ENCODE measurements at places on chromosomes 2 and 18.

GRCh38 chr2:203246646-203247045 is 7.8 kb downstream of the CYP20A1 start:
- DNase-seq, result no peak

DNA sequence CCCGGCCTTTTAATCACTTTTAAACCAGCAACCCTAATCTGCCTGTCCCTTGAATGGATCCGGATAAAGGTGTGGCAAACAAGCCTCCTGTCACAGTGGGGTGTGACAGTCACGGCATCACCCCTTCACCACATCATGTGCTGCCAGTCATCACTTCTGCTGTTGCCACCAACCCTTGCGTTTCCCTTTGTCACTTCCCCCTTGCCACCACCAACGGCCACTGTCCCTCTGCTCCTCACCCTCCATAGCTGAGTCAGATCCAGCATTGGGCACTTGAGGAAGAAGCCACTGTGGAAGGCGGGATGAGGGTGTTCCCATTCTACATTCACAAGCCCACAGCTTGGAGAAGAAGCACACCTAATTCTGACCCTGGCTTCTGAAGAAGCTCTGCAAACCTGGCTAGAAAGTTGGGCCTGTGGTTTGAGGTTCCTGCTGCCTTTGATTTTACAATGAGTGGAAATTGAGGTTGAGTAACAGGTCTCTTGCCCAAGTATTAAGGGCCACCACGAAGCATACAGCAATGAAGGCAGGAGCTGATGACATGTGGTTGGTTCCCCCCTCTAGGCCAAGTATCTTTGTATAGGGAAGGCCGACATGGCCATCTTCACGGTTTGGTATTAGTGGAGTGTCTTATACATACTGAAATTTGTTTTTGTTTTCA is 22.9 kb upstream of the DARS1 start:
- peak; percentile 41 for DNase-seq

DNA sequence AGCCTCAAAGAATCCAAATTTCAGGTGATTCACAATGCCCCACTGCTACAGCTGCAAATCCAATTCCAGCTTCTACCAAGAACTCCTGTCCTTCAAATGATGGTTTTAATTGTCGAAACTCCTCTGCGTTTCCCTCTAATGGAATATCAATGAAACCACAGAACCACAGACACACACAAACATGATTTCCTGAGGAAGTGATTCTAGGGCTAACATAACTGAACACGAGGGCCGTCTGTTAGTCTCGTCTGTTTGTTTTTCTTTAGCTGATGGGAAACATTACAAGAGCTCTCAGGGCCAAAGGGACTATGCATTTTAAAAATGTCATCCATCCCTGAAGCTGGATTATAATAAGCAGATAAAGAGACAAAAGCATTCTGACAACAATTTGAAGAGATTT is 59.4 kb downstream of the RNF152 start:
- no peak for DNase-seq

DNA sequence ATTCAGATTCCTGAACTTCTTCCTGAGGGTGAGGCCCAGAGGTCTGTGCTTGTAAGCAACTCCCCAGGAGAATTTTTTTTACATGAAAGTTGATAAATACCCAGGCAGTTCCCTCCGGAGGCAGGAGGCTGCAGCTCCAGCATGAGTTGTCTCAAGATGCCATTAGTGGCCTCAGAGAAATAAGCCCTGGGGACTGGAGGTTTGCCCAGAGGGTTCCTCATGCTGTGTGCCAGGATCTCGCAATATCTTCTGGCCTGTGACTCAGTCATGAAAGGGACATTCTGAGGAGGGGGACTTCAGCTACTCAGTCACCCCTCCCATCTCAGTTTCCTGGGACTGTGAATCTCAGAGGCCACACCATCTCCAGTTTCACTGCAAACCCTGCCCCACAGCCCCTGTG is 49.9 kb downstream of the LYPD1 start:
- no peak for DNase-seq

- no peak for DNase-seq
Measured at GRCh38 chr2:240906141-240906910, at the start of gene CROCC2. CROCC2 (plus strand) TSS chr2:240906336; CDS start chr2:240906514, 178 bp downstream.

DNA sequence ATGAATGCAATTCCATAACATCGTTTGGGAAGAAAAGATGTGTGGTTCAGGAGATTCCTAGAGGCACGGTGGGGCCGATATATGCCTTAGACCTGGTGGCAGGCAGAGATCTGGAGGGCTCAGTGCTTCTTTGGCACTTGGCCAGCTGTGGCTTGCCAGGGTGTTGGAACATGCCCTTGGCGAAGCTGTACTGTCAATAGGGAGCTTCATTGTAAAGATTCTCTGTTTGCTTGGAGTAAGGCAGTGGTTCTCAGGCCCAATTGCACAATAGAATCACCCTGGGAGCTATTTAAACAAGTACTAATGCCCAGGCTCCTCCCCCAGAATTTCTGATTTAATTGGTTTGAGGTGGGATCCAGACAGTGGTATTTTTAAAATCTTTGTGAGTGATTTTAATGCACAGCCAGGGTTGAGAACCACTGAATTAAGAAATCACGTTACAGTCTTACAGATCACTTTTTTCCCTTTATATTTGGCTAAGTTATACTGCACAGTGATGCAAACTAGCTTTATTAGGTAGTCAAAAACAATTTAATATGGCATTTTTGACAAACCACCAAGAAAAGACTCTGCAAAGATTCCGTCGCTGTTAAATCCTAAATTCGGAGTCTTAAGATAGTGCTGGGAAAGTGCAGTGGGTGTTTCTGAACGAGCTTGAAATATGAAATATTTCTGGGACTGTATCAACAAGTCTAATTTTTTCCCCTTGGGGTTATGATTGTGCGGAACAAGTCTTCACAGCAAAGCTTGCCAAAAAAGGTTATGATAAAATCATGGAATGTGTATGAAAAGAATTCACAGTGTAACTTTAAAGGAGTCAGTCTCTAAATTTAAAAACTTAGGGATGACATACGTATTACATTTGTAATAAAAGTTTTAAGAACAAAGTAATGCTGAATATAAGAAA is 78.0 kb downstream of the CRIM1 start:
- no peak for DNase-seq

GRCh38 chr2:209476367-209477208 is 52.7 kb downstream of the MAP2 start:
- DNase-seq, result no peak

- DNase-seq, result no peak
Measured at GRCh38 chr18:54261894-54262293, 7.4 kb upstream of the POLI start.

Data from stimulated activated CD8-positive, alpha-beta memory T cell treated with anti-CD3 and anti-CD28 coated beads, Interleukin-7, amount 100 ng/mL, for 4 hours (primary cell).